Jurkat, Clone E6-1 (cell line): ENCODE measurements at places on chromosomes 12 and 14.

GRCh38 chr12:27762757-27763156, 17.3 kb upstream of the KLHL42 start:
- peak; percentile 62 for DNase-seq

DNA sequence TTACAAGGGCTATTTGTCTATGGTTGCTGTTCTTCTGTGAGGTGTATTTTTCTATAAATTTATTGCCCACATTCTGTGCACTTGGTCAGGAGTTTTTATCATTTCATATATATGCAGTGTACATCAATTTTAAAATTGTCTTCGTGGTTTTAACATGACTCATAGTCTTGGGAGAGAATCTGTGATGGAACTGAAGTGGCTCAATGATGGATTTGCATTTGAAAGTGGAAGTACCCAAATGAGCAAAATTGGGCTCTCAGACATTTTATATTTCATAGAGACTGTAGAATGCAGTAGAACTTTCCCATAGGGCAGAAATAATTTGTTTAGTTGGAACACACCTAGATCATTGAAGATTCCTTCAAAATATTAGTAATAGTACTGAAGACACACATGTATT, 1.9 kb upstream of the SCFD1 start:
- DNase-seq = no peak

DNA sequence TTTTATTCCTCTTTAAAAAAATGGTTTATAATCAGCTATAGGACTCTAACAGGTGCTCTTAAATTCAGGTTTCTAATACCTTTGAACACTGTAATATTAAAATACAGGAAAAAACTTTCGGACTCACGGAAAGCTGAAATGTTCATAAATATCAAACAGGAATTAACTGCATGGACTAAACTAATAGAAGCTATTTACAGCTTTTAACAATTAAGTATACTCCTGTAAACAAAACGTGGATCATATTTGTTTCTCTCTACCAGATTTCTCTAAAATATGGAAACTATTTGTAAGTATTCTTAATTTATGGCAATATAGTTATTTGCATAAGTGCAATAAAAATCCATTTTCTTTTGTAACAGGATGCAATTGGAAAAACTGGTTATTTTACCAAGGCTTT, 108.9 kb upstream of the RESF1 start:
- no peak for DNase-seq

DNA sequence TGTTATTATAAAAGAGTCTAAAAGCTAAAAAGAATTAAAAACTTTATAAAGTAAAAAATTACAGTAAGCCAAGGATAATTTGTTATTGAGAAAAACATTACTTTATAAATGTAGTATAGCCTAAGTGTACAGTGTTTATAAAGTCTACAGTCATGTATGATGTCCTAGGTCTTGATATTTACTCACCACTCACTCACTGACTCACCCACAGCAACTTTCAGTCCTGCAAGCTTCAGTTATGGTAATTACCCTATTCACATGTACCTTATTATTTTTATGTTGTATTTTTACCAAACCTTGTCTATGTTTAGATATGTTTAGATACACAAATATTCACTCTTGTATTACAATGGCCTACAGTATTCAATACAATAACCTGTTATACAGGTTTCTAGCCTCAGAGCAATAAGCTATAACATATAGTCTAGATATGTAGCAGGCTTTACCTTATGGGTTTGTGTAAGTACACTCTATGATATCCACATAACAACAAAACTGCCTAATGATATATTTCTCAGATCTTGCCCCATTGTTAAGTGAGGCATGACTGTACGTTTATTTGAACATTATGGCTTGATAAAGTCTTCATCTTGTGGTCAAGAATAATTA, 113.7 kb upstream of the KITLG start:
- DNase-seq = no peak

- DNase-seq = peak; percentile 44
Measured at GRCh38 chr14:36069535-36069900, 107.0 kb downstream of the PTCSC3 start.

- DNase-seq = no peak
Measured at GRCh38 chr14:40494483-40494882, 1062.2 kb upstream of the FBXO33 start.

GRCh38 chr12:1630827-1631591, 2.0 kb downstream of the WNT5B start:
- no peak for DNase-seq

- no peak for DNase-seq
Measured at GRCh38 chr12:52539083-52539820, 13.7 kb downstream of the KRT71 start.

GRCh38 chr12:12964255-12964654, 12.3 kb upstream of the GPRC5D start:
- peak; percentile 66 for DNase-seq

GRCh38 chr14:99192028-99192621, 79.9 kb downstream of the BCL11B start:
- no peak for DNase-seq

DNA sequence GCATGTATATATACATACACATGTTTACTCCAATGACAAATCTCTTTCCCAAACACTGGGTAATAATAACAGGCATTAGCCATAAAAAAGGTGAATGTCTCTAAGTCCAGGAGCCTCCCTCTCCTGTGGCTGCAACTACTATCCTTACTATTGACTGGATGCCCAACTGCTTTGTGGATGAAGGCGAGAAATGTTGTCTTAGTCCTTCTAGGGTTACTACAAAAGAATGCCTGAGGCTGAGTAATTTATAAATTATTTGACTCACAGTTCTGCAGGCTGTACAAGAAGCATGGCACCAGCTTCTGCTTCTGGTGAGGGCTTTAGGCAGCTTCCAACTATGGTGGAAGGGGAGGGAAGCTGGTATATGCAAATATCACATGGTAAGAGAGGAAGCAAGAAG, 366.0 kb upstream of the DDHD1 start:
- DNase-seq = no peak

GRCh38 chr14:54567639-54568561, 972 bp downstream of the SAMD4A start:
- no peak for DNase-seq

DNA sequence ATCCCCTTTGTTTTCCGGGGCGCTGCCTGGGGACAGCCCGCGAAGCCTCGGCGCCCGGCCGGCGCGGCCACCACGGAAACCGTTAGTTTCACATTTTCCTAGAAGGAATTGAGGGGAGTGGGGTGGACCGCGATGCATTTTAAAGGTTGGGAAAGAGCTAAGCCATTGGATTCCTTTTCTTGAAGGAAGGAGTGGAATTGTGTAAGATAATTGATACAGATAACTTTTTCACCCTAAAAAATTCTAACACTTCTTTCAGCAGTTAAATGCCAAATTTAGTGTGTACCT, 137.1 kb downstream of the MON2 start:
- no peak for DNase-seq

DNA sequence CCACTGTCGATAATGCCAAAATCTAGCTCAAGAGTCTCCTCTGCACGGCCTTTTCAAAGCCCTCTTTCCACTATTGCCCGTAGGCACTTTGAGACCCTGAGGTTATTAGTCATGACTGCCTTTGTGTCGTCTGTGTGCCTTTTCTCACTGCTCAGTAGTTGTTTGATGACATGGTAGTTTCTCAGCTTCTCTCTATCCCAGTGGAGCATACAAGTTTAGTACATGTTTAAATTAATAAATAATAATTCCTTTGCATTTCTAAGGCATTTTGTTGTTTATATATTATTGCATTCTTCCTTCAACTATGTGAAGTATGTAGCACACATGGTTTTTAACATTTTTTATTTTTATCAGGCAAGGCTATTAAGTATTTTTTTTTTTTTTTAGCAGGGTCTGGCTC, 458.1 kb downstream of the PCNX1 start:
- DNase-seq = no peak

- no peak for DNase-seq
Measured at GRCh38 chr12:5581616-5582015, 149.7 kb downstream of the NTF3 start.

GRCh38 chr14:106843951-106844483, 1317.6 kb downstream of the TMEM121 start:
- DNase-seq = peak; percentile 67

- no peak for DNase-seq
Measured at GRCh38 chr14:79820866-79821535, 390.3 kb downstream of the DIO2 start.

DNA sequence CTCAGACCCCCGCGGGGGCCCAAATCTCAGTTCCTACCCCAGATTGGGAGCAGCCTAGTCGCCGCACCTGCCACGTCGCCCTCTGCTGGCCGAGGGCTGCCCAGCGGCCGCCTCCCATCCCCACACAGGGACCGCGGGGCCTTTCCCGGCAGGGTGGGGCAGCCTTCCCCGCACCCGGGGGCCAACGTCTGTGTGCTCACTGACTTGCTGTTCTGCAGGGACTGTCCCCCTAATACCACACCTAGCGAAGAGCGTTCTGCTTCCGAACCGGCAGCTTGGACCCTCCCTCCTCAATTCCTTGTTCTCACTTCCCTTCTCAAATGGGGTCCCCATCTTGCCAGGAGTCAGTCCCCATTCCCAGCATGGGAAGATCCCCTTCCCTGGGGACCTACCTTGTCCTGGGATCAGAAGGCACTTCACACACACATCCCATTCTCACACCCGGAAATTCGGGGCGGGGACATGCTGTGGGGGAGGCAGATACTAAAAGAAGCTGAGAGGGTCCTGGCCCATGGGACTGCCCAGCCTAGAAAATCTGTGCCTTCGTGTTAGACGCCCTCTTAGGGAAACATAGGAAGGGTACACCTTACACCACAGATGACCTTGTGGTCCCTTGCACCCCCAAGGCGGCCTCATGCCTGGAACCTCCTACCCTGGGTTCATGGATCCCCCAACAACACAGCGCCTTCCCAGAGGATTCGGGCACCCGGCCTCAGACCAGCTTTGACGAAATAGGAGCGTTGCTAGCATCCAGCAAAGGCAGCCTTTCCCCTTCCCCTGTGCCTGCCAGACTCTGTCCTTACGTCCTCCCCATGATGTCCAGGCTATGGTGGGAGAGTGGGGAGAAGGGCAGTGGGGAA, 16.4 kb downstream of the ACVRL1 start:
- no peak for DNase-seq

GRCh38 chr14:95361373-95362137, 41.8 kb upstream of the CLMN start:
- peak; percentile 17 for DNase-seq

- no peak for DNase-seq
Measured at GRCh38 chr12:49033611-49034285, 15.2 kb upstream of the PRKAG1 start.

DNA sequence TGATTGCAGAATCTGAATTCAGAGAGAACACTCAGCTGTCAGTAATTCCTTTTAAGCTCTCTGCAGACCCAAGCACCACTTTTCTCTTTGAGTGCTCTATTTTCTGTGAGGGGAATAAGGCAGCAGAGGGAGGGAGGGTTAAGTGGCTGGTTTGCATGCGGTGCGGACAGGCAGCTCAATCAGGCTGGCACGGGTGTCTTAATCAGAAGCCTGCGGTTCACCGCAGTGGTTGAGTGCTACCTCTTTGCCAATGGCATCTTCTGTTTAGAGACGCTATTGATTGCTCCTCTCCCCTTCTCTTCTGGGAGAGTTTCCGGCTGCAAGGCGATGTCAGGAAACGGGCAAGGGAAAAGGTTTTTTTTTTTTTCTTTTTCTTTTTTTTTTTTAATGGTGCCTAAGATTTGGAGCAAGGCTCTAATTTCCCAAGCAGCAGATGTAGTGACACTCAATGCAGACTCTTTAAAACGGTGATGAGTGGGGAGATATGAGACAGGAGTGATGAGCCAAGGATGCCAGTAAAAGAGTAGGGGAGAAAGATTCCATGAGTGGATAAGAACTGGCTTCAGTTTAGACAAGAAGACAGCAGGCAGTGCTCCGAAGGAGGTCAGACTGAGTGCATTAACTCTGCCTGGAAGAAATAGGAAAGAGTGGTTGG, 533.7 kb upstream of the SEL1L start:
- no peak for DNase-seq

GRCh38 chr14:23177181-23177580, 6.3 kb downstream of the SLC7A8 start:
- peak; percentile 24 for DNase-seq

GRCh38 chr14:75003250-75004027, 718 bp downstream of the EIF2B2 start:
- no peak for DNase-seq

GRCh38 chr14:55500219-55500701, 59.8 kb upstream of the TBPL2 start:
- DNase-seq = no peak

GRCh38 chr12:120687578-120688289, 785 bp downstream of the MLEC start:
- DNase-seq = no peak

- DNase-seq = peak; percentile 64
Measured at GRCh38 chr14:89351516-89352404, 65.3 kb downstream of the FOXN3 start.

DNA sequence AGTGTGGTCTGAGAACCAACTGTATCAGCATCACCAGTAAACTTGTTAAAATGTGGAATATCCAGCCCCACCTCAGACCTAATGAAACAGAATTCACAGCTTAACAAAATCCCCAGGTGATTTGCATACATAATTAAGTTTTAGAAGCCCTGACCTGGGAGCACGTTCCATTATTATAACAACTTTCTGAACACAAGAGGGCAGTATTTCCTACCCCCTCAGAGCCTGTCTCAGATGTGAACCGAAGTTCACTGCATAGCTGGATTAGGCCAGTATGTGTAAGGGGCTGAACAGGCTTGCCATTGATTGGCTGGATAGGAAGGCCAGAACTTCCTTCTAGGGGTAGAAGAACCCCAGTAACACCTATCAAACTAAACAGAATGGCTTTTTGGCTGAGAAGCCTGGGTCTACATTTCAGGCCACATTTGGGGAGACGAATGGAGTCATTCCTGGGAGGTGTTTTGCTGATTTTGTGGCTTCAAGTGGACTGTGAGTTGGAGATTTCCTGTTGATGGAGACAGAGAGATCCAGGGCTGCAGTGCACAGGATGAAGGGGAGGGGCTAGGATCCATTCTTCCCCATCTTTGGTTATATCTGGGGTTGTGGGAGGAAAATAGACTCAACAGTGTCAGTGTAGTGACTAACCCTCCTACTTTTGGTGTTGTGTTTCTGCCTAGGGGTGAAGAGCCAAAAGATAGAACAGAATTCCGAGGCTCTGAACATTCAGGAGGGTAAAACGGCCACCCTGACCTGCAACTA, 94.7 kb upstream of the OR4E1 start:
- peak; percentile 55 for DNase-seq

DNA sequence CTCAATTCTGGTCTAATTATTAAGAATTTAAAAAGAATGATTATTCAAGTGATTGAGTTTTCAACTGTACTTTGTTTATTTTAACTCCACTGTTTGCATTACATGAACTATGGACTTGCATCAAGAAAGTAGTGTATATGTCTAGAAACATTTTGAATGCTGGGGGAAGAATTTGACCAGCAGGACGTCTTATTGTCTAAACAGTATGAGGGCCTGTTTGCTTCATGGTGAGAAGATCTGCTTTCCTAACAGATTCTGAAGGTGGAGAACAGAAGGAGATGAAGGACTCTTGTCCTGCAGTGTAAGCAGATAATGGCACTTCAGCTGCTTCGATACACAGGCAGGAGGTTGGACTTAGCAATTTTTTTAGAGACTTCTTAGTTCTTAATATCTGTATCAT, 176.0 kb downstream of the DACT1 start:
- no peak for DNase-seq
